Dermis lymphatic vessel endothelial cell (primary cell): ENCODE measurements at places on chromosomes 3 and 15. TPM values are rescaled to one million over a fixed set of nuclear protein-coding genes. Genes with fewer than 3 reads are reported as not detected.

SI gene
- total RNA-seq = not detected in 2 replicates

PCNP gene
- total RNA-seq = 82.8 and 89.6 TPM in 2 replicates

RTP4 gene
- 0.77 and 2.1 TPM in 2 replicates for total RNA-seq

MESP1 gene
- 0.09 and 0.11 TPM in 2 replicates for total RNA-seq
